ENCODE measurements at places on chromosomes 13 and 19. TPM values are rescaled to one million over a fixed set of nuclear protein-coding genes. Genes with fewer than 3 reads are reported as not detected.

MUC16 gene
- 1.0 TPM for total RNA-seq

KMT5C gene
- 4.9 TPM for total RNA-seq

DCLK1 gene
- 12.2 TPM for total RNA-seq

TMPRSS9 gene
- total RNA-seq = not detected

USPL1 gene
- total RNA-seq = 15.6 TPM

CYP2F1 gene
- not detected for total RNA-seq

PNMA8A gene
- 15.4 TPM for total RNA-seq

RABAC1 gene
- total RNA-seq = 108 TPM

KLK4 gene
- total RNA-seq = not detected

GRIN2D gene
- total RNA-seq = 0.17 TPM

PCP2 gene
- 0.30 TPM for total RNA-seq

TEKTIP1 gene
- total RNA-seq = not detected

OR7D2 gene
- under 0.01 TPM for total RNA-seq

TEAD2 gene
- total RNA-seq = 34.2 TPM
